ENCODE measurements at places on chromosomes 5 and 9.

GRCh38 chr5:52895572-52896413, 93.4 kb upstream of the ITGA2 start:
- DNase-seq = no peak

GRCh38 chr9:14661421-14662059, 31.7 kb downstream of the ZDHHC21 start:
- peak; percentile 4 for DNase-seq

DNA sequence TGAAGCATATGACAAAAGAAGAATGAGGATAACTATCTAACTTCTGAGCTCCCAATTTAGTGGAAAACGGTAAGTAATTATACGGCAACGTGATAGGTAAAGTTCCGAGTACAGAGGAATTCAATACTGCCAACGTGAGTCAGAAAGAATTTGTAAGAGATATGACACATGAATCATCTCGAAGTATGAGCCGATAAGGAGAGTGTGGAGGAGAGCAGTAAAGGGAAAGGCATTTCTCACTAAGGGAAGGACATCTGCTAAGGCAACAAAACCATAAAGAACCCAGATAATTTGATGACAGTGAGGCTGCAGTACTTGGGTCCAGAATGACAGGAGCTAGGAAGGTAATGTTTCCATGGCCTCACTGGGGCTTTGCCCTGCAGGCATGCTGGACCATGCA, 11.0 kb downstream of the MPDZ start:
- DNase-seq = peak; percentile 77

- DNase-seq = peak; percentile 17
These were observed 117.5 kb upstream of the OR13F1 start for GRCh38 chr9:104386425-104387069.

DNA sequence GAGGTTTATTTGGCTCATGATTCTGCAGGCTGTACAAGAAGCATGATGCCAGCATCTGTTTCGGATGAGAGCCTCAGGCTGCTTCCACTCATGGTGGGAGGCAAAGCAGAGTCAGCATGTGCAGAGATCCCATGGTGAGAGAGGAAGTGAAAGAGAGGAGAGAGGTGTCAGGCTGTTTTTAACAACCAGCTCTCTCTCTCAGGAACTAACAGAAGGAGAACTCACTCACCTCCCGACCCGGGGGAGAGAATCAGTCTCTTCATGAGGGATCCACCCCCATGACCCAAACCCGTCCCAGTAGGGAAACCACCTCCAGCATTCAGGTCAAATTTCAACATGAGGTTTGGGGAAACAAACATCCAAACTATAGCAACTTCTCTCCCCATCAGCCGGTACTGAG, 187.7 kb downstream of the ENC1 start:
- no peak for DNase-seq

Data from brain microvascular endothelial cell (primary cell).